CD4-positive, alpha-beta T cell (primary cell): ENCODE measurements at places on chromosomes 7 and 10.

- no peak overlapping the region for H3K4me3 ChIP-seq
- DNase-seq, result no peak
- peaks cover 4% of the 10 kb centered on the region for H3K27me3 ChIP-seq
- no peaks in the 10 kb centered on the region for H3K36me3 ChIP-seq
- no peaks in the 10 kb centered on the region for H3K4me1 ChIP-seq
- no peak overlapping the region for H3K27ac ChIP-seq
Measured at GRCh38 chr10:71474702-71475242, 78.1 kb downstream of the CDH23 start.

DNA sequence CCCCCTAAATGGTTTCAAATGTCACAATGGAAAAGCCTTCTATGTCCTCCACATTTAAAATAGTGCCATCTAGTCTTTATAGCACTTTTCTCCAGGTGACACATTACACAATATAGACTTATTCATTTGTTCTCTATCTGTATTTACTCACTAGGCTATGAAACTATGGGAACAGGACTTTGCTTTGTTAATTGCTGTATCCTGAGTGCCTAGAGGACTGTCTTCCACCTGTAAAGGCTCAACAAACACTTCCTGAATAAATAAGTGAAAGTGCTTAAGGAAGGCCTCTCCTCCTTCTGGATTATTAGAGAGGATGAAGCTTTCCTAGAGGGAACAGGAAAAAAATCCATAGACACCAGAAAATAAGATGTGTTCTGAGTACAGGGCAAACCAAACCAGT lies 397.6 kb upstream of the LRRN3 start:
- no peaks in the 10 kb centered on the region for H3K27me3 ChIP-seq
- H3K27ac ChIP-seq, result no peak overlapping the region
- no peak for DNase-seq
- no peaks in the 10 kb centered on the region for H3K36me3 ChIP-seq
- H3K4me1 ChIP-seq, result no peaks in the 10 kb centered on the region
- no peak overlapping the region for H3K4me3 ChIP-seq

DNA sequence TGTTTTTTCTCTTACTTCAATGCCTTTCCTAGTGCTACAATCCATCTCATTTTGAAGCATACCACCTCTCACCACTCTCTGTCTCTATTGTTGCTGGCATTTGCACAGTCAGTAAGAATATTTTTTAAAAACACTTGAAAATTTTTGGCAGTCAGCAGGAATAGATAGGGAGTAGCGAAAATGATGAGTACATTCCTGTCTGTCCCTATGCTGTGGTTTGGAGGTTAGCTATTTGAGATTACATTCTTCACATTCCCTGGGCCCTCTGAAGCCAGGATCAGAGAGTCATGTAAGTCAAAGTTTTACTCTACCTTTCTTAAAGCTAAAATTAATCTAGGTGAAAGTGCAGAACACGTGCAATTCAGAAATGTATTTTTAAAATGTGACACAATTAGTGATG lies 53.0 kb upstream of the MAGI2 start:
- H3K4me1 ChIP-seq, result no peaks in the 10 kb centered on the region
- H3K4me3 ChIP-seq, result no peak overlapping the region
- H3K36me3 ChIP-seq, result no peaks in the 10 kb centered on the region
- no peaks in the 10 kb centered on the region for H3K27me3 ChIP-seq
- DNase-seq, result no peak
- H3K27ac ChIP-seq, result no peak overlapping the region

- peaks cover 6% of the 10 kb centered on the region for H3K36me3 ChIP-seq
- no peaks in the 10 kb centered on the region for H3K27me3 ChIP-seq
- H3K27ac ChIP-seq, result peak overlapping the region; percentile 58
Measured at GRCh38 chr7:129612112-129613015, 844 bp downstream of the NRF1 start.

DNA sequence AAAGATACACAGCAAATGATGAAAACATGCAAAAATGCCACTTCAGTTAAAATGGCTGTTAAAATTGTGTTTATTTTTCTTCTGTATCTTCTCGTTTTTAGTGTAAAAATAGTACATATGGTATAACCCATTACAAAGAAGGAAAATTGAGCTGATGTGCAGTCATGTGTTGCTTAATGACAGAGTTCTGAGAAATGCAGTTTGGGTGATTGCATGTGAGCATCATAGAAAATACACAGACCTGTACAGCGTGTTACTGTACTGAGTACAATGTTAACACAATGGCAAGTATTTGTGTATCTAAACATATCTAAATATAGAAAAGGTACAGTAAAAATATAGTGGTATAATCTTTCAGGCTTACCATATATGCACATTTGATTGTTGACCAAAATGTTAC lies 7.3 kb downstream of the DMTF1 start:
- H3K4me1 ChIP-seq, result peaks cover 2% of the 10 kb centered on the region
- peaks cover 23% of the 10 kb centered on the region for H3K36me3 ChIP-seq
- DNase-seq, result no peak
- no peak overlapping the region for H3K27ac ChIP-seq

GRCh38 chr10:18504161-18504560 lies 147.2 kb downstream of the NSUN6 start:
- no peaks in the 10 kb centered on the region for H3K36me3 ChIP-seq
- DNase-seq, result no peak
- H3K27ac ChIP-seq, result no peak overlapping the region
- H3K4me3 ChIP-seq, result no peak overlapping the region
- H3K4me1 ChIP-seq, result no peaks in the 10 kb centered on the region

- no peaks in the 10 kb centered on the region for H3K27me3 ChIP-seq
- H3K4me1 ChIP-seq, result no peaks in the 10 kb centered on the region
- H3K4me3 ChIP-seq, result no peak overlapping the region
Measured at GRCh38 chr10:27844223-27844622, 98.6 kb upstream of the MKX start.

GRCh38 chr7:50213622-50214017 lies 90.9 kb upstream of the IKZF1 start:
- H3K27me3 ChIP-seq, result no peaks in the 10 kb centered on the region
- peaks cover 92% of the 10 kb centered on the region for H3K4me1 ChIP-seq
- no peak overlapping the region for H3K27ac ChIP-seq
- H3K36me3 ChIP-seq, result no peaks in the 10 kb centered on the region
- DNase-seq, result no peak

GRCh38 chr10:72505435-72505834 lies 120.4 kb downstream of the MICU1 start:
- H3K4me3 ChIP-seq, result no peak overlapping the region
- no peaks in the 10 kb centered on the region for H3K27me3 ChIP-seq
- DNase-seq, result no peak
- H3K36me3 ChIP-seq, result no peaks in the 10 kb centered on the region

- no peak overlapping the region for H3K4me3 ChIP-seq
- H3K27ac ChIP-seq, result no peak overlapping the region
- H3K4me1 ChIP-seq, result no peaks in the 10 kb centered on the region
- no peaks in the 10 kb centered on the region for H3K36me3 ChIP-seq
- DNase-seq, result no peak
Measured at GRCh38 chr7:147062897-147063296, 946.3 kb downstream of the CNTNAP2 start.

GRCh38 chr7:30330134-30331111 lies 46.0 kb downstream of the ZNRF2 start:
- peaks cover 3% of the 10 kb centered on the region for H3K4me1 ChIP-seq
- peak; percentile 13 for DNase-seq
- no peaks in the 10 kb centered on the region for H3K27me3 ChIP-seq
- peaks cover 3% of the 10 kb centered on the region for H3K36me3 ChIP-seq
- peak overlapping the region; percentile 11 for H3K4me3 ChIP-seq
- H3K27ac ChIP-seq, result no peak overlapping the region

DNA sequence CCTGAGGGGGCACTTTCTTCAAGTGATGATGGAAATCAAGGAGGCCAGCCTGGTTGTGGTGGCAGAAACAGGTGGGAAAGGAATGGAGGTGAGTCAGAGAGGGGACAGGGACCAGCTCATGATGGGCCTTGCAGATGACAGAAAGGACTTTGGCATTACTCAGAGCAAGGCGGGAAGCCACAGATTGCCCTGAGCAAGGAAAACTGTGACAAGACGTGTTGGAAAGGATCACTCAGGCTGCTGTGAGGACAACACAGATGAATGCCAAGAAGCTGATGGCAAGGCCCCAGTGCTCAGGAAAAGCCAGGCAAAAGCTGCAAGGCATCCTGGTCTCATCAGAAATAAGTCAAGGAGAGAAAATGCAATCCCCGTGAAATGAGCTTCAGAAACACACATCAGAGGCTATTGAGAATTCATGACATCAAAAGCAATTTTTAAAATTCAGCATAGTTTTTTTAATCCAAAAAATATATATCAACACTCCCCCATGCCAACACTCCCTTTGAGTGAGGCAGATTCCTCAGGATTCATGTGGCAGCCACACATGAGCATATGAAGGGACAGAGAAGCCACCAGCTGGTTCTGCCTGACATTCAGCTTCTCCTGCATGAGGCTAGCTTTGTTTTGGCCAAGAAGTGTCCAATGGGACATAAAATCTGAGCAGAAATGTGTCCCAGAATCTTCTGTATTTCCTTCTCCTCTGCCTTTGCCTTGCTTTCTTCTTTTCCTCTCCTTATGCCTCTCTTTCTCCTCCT lies 244.5 kb upstream of the MYO3A start:
- no peak overlapping the region for H3K4me3 ChIP-seq
- no peak for DNase-seq
- H3K27me3 ChIP-seq, result no peaks in the 10 kb centered on the region
- H3K27ac ChIP-seq, result no peak overlapping the region
- no peaks in the 10 kb centered on the region for H3K36me3 ChIP-seq
- H3K4me1 ChIP-seq, result no peaks in the 10 kb centered on the region
